ENCODE measurements at places on chromosomes 1 and 21. TPM values are rescaled to one million over a fixed set of nuclear protein-coding genes. Genes with fewer than 3 reads are reported as not detected.

DNA sequence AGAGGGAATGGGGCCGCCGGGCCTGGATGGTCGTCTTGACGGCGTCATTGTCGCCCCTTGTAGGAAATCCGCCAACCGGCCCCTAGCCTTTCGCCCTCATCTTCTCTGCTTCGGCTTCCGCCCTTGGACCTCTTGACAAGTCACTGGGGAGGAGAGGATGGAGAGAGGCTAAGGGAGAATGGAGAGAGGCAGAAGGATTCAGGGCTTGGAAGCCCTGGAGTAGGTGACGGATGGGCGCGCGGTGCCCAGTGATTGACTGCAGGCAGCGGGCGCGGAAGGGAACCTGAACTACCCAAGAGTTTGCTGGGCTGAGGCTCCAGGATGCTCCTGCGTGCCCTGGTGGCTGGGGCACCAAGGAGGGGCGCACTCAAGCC is 651 bp downstream of the PDE4B start:
- DNase-seq: no peak

FRRS1 gene
- 13.0 TPM for polyA plus RNA-seq

- DNase-seq: no peak
Measured at GRCh38 chr1:17112496-17113236, 6.6 kb downstream of the PADI2 start.

DNA sequence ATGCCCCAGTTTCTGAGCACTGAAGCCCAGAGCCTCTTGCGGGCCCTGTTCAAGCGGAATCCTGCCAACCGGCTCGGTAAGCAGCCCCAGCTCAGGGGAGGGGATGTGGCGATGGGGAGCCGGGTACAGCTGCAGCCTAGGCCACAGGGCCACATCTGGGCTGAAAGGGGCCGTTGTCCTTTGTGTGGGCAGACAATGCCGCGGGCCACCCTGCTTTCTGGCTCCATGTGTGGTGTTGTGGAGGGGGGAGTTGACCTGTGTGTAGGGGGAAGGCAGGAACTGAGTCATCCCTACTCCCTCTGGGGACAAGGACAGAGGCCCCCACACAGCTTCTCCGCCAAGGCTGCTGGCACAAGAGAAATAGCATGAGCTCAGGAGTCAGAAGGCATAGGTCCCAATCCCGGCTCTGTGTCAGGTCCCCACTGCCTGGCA is 26.0 kb downstream of the RPS6KA1 start:
- no peak for DNase-seq

- no peak for DNase-seq
Measured at GRCh38 chr1:6205849-6206519, at the start of gene RNF207. Gene RNF207 (plus strand): TSS chr1:6206119. CDS start chr1:6206536, 417 bp downstream.

TMEM9 gene
- 106 TPM for polyA plus RNA-seq

KRTAP13-2 gene
- not detected for polyA plus RNA-seq

GRCh38 chr1:147741065-147741464 is 19.3 kb downstream of the GJA5 start:
- DNase-seq: no peak

CD5L gene
- polyA plus RNA-seq: not detected

GRCh38 chr1:37430103-37430985 is 44.0 kb upstream of the ZC3H12A start:
- no peak for DNase-seq

GRCh38 chr1:160626509-160627342 is 20.1 kb downstream of the SLAMF1 start:
- no peak for DNase-seq

NBPF4 gene
- polyA plus RNA-seq: not detected

YIPF1 gene
- 36.3 TPM for polyA plus RNA-seq

SLC5A9 gene
- polyA plus RNA-seq: 0.08 TPM

GRCh38 chr1:233261206-233261605 is 34.3 kb downstream of the PCNX2 start:
- DNase-seq: no peak

ADGRL2 gene
- polyA plus RNA-seq: 6.6 TPM

DNA sequence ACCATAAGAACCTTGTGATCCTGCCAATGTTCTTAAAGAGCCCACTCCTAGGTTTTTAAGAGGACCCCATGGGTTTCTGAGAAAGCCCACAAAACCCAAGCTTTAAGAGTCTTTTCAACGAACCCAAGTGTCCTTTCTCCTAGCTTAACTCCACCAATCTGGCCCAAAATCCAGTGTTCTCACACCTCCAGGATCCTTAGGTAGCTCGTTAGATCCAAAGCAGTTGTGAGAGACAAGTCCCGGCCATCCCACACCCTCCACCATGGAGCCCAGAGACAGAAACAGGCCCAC is 1.7 kb downstream of the DENND4B start:
- DNase-seq: no peak
